HT-29 (cell line): ENCODE measurements at places on chromosomes 1 and 21. TPM values are rescaled to one million over a fixed set of nuclear protein-coding genes. Genes with fewer than 3 reads are reported as not detected.

The KAZN gene
- total RNA-seq: 0.38 and 1.1 TPM in 2 replicates

The ZNF683 gene
- not detected in 2 replicates for total RNA-seq

The OR6N1 gene
- not detected in 2 replicates for total RNA-seq

The NUF2 gene
- total RNA-seq: 18.5 and 23.5 TPM in 2 replicates

The TRIM46 gene
- total RNA-seq: not detected in 2 replicates

The TSPAN1 gene
- 162 and 165 TPM in 2 replicates for total RNA-seq
